ENCODE measurements at places on chromosomes 11 and 22.
A peak's percentile ranks its signal among the peaks of the same experiment; 100 is the strongest.

GRCh38 chr22:38614332-38615063 is 41.7 kb downstream of the FAM227A start:
- DNase-seq: no peak

- no peak for DNase-seq
Measured at GRCh38 chr11:129643031-129643721, 172.5 kb upstream of the TMEM45B start.

GRCh38 chr22:46774980-46775849 is 12.8 kb downstream of the TBC1D22A start:
- DNase-seq: no peak

GRCh38 chr11:17852246-17852645 is 117.7 kb downstream of the KCNC1 start:
- DNase-seq: no peak

GRCh38 chr11:12013781-12014180 is 5.4 kb upstream of the DKK3 start:
- no peak for DNase-seq

GRCh38 chr11:102345904-102346303 is 1.1 kb upstream of the BIRC2 start:
- DNase-seq: peak; percentile 55

DNA sequence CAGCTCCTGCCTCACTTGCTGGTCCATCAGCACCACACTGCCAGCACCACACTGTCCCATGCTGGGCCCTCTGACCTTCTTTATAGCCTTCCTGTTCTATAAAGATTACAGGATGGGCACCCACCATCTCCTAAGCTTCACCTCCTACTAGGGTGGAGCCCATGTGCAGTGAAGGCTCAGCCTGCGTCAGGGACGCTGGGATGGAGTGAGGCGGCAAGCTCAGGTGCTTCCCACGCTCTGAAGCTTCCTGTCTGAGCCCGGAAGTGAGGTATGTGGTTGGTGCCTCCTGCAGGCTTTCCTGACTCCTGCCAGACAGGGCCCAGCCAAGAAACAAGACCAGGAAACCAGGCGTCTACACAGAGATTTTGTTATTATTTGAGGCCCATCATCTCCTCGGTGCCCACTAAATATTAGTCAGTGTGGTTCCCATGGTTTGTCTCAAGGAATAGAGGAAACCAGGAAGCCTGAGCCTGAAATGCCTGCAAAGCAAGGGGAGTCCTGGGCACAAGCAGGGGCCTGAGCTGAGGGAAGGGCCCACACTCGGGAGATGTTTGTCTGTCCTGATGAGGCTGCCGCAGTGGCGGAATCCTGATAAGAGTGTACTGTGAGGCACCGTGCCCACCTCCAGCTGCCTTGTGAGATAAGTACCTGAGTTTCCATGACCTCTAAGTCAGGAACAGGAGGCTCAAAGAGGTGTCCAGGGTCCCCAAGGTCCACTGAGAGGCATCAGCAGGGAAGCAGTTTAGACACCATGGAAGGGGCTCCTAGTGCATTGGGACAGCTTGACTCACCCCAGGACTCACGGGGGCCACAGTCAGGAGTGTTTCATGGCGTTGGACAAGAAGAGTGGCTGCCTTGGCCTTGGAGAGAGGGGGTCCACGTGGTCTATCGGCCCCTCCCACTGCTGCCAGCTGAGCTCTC is 22.0 kb downstream of the RSPH14 start:
- no peak for DNase-seq

GRCh38 chr22:45880716-45881523 is 96.0 kb downstream of the WNT7B start:
- DNase-seq: peak; percentile 82

- no peak for DNase-seq
Measured at GRCh38 chr22:25076336-25076735, 123.3 kb upstream of the CRYBB3 start.

GRCh38 chr22:48098243-48098920 is 1335.9 kb downstream of the TBC1D22A start:
- DNase-seq: no peak

GRCh38 chr22:19632668-19633148 is 81.6 kb upstream of the SEPTIN5 start:
- no peak for DNase-seq

DNA sequence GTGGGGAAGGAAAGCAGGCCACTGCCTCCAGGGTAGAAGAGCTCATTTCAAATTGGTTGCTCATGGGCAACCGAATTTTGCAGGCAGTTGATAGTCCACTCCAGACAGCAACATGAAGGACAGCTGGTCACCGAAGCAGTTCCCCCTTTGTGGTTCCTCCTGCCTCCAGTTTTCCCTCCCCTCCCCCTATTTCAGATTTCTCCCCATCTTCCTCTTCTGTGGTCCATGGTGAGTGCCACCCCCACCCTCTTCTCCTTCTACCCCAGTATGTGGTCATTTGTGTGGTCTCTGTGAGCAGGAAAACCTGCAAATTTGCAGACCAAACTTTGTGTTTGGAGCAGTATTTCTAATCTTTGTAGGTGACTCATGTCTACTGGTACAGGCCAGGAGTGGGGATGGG is 38.2 kb upstream of the PAK1 start:
- DNase-seq: no peak

GRCh38 chr11:96960926-96961325 is 571.1 kb downstream of the JRKL start:
- DNase-seq: no peak

GRCh38 chr11:116263019-116263418 is 509.8 kb downstream of the BUD13 start:
- no peak for DNase-seq

- no peak for DNase-seq
Measured at GRCh38 chr11:98137437-98137836, 883.3 kb upstream of the CNTN5 start.

- no peak for DNase-seq
Measured at GRCh38 chr22:45565171-45565570, 62.5 kb downstream of the FBLN1 start.

DNA sequence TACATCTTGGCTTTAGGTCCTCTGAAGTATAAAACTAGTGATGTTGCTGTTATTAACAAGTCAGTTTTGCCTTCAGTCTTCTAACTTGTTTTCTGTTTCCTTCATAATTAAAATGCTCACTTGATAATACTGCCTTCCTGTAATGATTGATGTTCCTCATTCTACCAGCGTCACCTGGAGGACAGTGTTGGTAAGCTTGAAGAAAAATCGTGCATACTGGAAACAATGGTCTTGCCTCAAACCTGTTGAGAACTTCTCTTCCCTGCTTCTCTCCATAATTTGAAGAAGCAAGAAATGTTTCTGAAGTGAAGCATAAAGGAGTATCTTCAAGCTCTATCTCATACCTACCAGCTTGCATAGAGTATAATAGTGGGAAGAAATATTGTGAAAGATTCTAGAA is 3.0 kb downstream of the YWHAH start:
- DNase-seq: no peak

GRCh38 chr11:11992257-11993212 is 15.9 kb downstream of the DKK3 start:
- no peak for DNase-seq

DNA sequence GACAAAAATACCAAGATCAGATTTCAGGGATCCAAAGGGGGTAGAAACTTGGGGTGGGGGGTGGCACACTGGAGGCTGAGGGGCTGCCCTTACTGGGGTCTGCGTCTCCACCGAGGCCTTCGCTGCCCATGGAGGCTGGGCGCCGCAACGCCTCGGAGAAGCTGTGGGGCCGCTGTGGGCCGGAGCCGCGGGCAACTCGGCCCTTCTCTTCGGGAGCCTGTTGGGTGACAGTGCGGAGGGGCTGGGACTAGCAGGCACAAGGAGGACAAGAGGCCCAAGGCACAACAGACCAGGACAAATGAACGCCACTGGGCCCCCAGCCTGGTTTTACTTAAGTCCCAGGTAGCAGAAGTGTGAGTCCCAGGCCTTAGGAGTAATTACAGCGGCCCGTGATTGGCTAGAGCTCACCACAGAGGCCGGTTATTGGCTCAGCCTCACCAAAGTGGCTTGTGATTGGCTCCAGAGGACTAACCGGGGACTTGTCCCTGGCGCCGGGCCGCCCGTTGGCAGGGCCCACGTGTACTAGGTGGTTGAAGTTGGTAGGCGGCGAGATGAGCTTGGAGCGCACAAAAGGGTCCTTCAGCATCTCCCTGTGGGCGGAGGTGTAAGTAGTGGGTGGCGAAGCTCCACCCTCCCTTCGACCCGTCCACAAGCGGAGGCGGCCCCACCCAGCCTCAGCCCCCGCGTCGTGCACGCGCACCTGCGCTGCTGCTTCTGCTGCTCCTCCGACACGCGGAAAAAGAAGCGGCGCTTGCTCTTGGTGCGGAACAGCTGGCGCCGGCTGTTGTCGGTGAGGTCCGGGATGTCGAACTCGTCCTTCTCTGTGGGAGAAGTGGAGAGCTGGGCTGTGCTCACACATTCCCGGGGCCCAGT is 16.5 kb upstream of the MEN1 start:
- no peak for DNase-seq

- no peak for DNase-seq
Measured at GRCh38 chr11:121472312-121472711, 19.5 kb upstream of the SORL1-AS1 start.

DNA sequence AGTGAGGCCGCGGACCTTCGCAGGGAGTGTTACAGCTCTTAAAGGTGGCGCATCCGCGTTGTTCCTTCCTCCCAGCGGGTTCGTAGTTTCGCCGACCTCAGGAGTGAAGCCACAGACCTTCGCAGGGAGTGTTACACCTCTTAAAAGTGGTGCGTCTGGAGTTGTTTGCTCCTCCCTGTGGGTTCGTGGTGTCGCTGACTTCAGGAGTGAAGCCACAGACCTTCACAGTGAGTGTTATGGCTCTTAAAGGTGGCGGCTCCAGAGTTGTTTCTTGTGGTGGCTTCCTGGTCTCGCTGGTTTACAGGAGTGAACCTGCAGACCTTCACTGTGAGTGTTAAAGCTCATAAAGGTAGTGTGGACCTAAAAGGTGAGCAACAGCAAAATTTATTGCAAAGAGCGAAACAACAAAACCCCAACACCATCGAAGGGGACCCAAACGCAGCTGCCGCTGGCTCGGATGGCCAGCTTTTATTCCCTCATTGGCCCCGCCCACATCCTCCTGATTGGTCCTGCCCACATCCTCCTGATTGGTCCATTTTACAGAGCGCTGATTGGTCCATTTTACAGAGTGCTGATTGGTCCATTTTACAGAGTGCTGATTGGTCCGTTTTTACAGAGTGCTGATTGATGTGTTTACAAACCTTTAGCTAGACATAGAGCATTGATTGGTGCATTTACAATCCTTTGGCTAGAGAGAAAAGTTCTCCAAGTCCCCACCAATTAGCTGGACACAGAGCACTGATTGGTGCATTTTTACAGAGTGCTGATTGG is 1.2 kb upstream of the TMEM45B start:
- DNase-seq: no peak

DNA sequence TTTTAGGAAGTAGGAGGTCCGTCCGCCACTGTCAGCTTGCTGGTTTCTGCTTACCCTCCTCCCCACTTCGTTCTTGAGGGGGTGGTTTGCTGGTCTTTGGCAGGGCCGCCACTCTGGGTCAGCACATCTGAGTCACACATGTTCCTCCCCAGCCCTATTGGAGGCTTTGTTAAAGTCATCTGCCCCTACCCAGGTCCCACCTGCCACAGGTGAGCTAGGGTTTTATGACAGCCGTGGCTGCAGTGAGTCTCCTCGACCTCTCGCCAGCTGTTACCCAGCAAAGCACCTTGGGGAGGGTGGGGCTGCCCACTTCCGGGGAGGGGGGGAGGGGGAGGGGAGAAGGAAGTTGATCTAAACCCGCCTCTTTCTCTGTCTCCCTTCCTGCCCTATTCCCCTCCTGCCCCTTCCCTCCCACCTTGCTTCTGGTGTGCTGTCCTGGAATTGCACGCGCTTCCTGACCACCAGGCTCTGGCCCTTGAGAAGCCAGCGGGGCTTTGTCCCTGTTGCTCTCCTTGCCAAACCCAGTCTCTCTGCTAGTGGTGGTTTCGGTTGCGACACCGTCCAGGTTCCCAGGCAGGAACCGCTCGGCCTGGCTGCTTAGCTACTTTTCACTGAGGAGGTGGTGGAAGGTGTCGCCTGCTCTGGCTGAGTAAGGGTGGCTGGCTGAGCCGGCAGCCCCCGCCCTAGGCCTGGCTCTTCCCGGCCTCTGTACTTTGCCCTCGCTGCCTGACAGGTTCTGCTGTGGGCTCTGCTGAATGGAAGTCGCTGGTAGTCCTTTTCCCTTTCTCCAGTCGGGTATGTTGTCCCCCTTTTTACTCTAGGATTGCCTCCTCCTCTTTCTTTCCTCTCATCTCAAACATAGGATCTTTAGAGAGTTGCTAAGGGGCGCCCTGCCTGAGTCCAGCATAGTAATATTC is 28.5 kb downstream of the RCOR2 start:
- no peak for DNase-seq

GRCh38 chr22:21682385-21683175 is 16.8 kb downstream of the PPIL2 start:
- no peak for DNase-seq

DNA sequence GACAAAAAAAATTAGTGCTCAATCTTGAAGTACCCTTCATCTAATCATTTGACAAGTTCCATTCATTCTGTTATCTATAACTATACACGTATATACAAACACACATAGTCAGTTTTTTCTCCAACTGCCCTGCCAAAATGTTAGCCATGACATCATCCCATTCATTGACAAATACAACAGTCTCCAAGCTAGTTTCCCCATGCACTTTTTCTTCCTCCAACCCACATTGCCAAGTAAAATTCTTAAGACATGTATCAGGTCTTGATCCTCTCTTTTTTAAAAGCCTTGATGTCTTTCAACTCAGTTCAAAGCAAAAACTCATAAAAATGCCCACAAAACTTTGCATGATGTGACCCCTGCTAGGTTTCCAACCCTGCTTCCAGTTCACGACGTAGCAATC is 58.1 kb downstream of the DDI1 start:
- DNase-seq: no peak

DNA sequence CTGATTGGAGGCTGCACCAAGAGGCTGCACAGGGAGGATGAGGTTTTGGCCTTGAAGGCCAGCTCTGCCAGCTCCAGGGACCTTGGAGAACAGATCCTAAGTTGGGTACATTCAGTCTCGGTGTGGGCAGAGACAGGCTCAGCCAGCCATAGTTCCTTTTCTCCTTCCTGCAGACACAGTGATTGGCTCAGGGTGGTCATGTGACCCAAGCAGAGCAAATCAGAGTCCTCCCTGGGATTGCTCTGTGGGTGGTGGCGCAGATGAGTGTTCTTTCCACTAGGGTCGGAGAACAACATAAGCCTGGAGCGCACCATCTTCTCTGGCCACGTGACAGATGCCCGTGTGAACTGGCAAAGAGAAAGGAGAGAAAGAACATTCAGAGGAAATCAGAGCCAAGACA is 47.1 kb upstream of the CCND1 start:
- no peak for DNase-seq

DNA sequence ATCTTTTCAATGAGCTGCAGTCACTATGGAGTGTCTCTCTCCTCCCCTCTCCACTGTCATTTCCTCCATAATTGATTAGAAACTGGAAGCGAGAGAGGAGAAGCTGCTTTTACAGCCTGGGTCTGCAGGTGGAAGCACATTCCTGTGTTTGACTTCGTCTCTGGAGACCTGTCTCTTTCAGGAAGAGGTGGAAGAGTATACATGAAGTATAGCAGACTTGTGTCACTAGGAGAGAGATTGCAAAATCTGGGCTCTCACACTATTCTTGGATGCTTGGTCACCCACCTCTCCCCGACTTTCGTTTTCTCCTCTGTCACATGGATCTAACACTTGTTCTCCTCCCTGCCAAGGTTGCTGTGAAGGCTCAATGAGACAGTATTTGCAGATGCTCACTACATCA is 323.3 kb downstream of the NTM start:
- DNase-seq: peak; percentile 52
